ENCODE measurements at places on chromosomes 5 and 9.

DNA sequence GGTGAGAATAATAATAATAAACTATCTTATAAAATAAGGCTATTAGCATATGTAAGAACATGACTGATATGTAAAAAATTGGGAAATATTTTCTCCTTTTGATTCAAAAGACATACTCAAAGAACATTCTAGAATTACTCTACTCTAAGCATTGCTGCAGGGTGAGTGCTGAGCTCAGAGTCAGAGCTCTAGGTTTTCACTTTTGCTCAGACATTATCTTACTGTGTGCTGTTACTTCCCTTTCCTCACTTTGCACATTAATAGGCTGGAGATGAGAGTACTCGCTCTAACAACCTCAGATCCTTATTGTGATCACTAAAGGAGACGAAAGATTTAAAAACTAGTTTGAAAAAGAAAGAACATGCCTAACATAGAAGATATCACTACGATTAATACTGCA is 99.4 kb upstream of the C9orf72 start:
- no peak for DNase-seq

- no peak for DNase-seq
Observed at GRCh38 chr5:153447534-153447933, 42.9 kb upstream of the GRIA1 start.

DNA sequence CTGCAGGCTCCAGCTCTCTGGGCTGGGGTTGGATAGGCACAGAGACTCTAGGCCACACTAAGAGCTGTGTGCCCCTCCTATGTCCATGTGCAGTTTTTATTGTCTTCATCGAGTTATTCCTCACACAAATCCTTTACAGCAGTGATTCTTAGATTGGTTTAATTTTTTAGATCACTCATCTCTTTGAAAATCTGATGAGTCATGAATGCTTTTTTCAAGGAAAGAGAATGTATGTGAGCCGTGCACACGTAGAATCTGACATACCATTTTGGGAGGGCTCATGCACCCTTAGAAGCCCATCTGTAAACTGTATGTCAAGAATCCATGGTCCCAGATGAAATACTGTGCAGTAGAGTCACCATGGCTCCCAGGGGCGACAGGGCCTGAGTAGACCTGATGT is 100.7 kb upstream of the S1PR3 start:
- no peak for DNase-seq

GRCh38 chr9:121098567-121099198 is 23.9 kb downstream of the CNTRL start:
- DNase-seq: no peak

GRCh38 chr9:136303825-136304416 is at the start of gene CCDC187:
Gene CCDC187 (minus strand): TSS chr9:136304094. CDS start chr9:136303830, 264 bp downstream.
- DNase-seq: no peak

- no peak for DNase-seq
Observed at GRCh38 chr9:28212979-28213378, 639.7 kb upstream of the C9orf72 start.

DNA sequence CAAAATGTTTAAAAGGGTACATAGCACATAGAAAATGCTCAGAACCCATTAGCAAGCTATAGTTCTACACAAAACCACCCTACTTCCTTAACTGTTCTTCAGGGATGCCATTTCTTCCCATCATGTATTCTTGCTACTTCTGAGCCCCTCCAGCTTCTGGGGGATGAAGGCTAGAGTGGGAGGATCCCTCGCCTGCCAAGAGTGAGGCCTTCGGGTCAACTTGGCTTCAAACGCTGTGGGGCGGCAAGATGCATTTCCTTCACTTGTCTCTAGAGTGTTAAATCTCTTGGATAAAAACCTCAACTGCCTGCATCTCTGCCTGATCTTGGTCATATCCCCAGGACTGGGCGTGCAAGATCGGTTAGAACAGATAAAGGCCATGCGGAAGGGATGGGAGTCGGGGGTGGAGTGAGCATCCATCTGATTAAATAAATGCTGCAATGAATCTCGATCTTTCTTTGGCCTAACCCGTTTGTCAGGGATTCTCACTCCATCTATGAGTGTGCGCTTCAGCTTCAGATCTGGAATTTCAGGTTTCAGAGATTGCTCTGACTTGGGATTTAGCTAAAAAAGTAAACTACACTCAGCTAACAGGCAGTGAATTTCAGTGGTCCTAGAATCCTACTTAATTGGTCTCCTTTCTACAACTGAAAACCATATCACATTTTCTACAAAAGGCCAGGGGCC is 118.0 kb upstream of the PANK3 start:
- DNase-seq: no peak

DNA sequence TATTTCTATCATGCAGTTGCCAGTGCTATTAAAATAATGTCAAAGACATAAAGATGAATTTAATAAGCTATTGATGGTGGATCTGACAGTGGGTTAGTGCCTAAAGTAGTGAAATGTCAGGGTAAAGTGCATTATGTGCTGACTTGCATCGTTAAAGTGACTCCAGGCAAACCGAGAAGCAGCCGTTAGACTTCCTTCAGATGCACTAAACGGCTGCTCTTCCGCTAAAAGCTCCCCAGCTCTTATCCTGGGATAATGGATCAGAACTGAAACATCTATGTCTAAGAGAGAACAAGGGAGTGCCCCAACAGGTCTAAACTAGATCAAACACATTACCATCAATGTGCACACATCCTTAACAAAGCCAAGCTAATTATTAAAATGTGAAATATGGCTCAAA is 468.2 kb downstream of the NTRK2 start:
- no peak for DNase-seq

DNA sequence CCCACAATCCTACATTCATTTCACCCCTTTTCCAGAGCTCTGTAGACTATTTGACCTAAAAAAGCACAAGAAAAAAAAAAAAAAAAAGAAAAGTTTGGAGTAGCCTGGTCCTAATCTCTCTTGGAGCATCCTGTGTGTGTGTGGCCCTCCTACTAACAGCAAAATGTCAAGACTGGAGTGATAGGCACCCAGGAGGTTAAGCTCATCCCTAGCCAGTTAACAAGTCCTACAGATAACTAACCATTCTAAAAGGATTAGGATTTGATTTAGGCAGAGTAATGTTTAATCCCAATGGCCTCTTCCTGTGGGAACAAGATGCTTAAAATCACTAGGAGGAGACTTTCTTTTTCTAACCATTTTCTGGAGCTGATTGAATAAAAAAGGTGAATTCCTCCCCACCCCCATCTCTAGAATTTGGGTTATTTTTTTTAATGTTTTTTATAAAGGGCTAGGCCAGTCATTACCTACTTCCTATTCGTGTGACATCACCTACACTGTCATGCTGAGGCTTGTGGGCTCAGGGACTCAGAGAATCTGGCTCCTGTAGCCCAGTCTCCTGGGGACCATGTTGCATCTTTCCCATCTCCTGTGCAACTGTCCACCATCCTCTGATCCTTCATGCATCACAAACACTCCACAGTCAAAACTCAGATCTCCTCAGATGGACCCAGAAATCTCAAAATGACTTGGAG is 43.2 kb upstream of the NR3C1 start:
- no peak for DNase-seq

GRCh38 chr5:153938191-153938842 is 100.4 kb downstream of the FAM114A2 start:
- DNase-seq: no peak

DNA sequence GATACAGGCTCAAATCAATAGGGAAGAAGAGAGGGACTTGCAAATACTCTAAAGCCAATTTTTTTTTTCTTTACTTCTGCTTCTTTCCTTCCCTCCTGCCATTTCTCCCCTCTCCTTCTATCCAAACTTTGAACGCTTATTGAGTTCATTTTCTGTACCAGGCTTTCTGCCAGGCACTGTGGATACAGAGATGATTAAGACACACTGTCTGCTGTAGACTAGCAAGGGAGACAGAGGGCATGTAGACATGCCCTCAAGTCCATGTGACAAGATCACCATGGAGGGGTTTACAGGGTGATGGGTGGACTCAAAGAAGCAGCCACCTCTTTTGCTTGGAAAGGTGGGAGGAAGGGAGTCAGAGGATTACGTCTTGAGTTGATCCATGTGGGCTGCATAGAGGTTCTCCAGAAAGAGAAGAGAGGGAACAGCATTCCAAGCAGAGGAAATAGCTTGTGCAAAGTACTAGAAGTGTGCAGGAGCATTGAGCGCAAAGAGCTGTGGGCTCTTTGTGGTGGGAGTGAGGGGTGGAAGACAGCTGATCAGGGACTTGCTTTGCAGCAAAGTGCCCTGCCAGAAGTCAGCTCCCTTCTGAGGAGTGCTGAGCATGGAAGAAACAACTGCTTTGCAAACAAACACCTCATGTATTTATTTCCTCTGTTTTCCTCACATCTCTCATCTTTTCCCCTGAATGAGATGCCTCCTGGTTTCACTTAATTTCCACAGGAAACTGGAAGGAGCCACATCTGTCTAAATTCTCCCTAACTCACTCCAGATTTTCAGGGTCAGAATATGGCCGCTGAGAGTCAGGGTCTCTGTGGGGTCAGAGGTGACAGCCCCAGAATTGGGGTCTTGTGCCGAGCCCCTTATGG is 64.4 kb upstream of the COL15A1 start:
- DNase-seq: no peak

- no peak for DNase-seq
Observed at GRCh38 chr9:106326493-106326892, 536.5 kb upstream of the ZNF462 start.

DNA sequence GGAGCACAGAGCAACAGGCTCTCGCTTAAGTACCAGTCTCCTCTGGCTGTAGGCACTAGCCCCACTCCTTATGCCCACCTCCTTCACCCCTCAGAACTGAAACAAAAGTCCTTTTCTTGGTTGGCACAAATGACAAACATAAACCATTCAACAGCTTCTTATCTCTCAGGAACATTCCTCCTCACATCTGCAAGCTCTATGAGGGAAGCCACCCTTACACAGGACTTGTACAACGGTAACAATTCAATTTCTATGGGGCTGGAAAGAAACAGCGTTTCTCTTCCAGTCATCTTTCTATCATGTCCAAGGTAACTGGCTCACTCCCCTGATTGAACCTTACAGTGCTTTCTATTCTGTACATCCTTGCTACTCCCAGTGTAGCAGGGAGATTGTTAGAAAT is 74.1 kb downstream of the CSF2 start:
- DNase-seq: no peak

- no peak for DNase-seq
Observed at GRCh38 chr5:160852049-160852448, at the start of gene ATP10B. Gene ATP10B (minus strand): TSS chr5:160852211. CDS start chr5:160688074, 164,137 bp downstream.

DNA sequence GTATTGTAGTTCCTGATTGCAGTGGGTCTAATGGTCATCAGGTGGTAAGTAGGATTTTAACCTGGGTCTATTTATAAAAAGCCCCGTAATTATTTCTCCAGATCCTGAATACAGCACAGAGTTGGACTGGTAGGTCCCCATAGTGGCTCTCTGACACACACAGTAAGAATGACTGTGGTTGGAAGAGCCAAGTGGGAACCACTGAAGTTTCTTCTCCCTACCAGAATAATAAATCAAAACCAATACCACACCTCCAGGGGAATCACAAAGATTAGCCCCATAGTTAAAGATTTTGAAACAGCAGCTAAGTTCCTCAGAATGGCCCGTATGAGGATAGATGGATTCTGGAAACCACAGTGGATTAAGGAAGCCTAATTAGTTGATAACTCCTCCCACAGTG is 68.4 kb upstream of the ZFR start:
- no peak for DNase-seq

DNA sequence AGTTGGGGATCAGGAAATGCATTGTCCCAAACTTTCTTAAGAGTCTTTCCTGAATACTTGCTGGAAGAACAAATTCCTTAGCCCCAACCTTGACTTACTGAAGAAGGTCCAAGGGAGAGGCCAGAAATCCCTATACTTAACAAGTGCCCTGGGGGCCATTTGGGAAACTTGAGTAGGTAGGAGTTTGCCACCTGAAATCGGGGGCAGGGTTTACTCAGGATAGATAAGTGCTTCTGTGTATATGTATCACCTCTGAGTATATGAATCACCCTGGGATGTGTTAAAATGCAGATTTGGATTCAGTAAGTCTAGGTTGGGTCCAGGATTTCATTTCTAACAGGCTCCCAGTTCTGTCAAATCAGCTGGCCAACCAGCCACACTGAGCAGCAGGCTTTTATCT is 47.9 kb upstream of the MYO10 start:
- DNase-seq: no peak

DNA sequence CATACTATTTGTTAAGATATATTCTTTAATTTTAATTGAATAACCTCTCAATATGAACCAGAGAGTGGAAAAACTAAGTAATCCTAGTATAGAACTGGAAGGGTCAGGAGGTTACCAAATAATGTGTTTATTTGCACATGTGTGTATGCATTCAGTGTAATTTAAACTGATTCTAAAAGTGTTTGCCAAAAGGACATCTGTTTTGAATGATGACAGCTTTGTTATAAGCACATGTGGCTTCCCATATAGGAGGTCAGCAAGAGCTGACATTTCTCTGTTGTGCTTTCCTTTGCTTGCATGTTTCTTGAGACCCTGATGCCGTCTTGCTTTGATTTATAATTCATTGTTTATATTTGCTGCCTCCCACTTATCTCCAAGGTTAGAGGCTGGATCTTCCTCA is 383.4 kb downstream of the BRINP1 start:
- no peak for DNase-seq

DNA sequence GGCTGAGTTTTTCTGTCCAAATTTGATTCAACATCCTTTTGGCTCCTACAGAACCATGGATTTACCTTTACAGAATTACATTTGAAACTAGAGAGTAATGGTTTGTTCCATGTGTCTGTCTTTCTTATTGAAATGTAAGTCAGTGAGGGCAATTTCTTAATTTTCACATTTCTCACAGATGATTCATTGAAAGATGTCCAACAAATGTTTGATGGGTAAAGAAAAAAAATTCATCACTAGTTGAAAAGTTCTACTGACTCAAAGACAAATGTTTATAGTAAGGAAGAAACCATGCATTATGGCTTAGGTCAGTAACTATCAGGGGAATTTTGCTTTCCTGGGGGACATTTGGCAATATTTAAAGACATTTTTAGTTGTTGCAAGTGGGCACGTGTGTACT is 131.6 kb upstream of the TRPM3 start:
- DNase-seq: no peak

GRCh38 chr5:102229685-102230084 is 66.4 kb downstream of the SLCO4C1 start:
- DNase-seq: no peak

GRCh38 chr5:148512498-148512897 is 128.7 kb downstream of the FBXO38 start:
- no peak for DNase-seq

GRCh38 chr5:118249386-118249785 is 739.0 kb downstream of the DTWD2 start:
- no peak for DNase-seq

DNA sequence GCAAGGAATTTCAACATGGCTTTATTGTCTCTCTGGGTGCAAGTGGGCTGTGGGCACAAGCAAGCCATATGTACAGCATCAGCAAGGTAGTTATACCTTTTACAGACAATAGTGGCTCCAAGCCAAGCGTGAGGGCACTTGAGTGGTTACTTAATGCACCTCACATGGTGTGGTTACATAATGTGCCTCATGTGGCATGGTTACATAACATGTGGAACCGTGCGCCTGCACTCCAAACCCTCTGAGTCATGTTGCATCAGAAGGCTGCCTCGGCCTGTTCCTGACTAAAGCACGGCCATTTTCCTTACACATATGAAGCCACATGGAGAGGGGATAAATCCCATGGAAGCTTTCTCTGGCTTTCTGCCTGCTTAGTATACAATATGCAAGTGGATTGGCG is 150.9 kb downstream of the OSTF1 start:
- no peak for DNase-seq
